HL-60 (cell line): ENCODE measurements at places on chromosomes 13 and 19.

DNA sequence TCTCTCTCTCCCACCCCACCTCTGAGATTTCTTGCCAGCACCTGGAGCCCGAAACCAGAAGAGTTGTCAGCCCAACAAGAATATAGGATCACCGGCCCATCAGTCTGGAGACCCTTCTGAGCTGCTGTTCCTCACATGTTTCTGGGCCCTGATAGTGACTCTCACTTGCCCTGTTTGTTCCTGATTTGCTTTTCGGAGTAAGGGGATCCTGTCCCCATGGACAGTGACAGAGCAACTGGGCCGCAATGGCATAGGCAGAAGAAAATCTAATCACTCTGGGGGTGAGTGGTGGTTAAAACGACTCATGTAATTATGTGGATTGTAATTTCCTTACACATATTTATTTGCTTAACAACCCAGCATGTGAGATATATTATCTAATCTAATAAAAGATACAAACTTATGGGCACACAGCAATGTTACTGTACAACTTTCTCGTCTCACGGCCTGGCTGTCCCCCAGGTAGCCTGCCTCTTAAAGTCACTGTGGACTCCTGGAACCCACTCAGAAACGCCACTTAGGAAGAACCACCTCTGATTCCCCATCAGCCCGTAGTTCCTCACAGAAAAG is 663 bp upstream of the SMAD9 start:
- DNase-seq: no peak

DNA sequence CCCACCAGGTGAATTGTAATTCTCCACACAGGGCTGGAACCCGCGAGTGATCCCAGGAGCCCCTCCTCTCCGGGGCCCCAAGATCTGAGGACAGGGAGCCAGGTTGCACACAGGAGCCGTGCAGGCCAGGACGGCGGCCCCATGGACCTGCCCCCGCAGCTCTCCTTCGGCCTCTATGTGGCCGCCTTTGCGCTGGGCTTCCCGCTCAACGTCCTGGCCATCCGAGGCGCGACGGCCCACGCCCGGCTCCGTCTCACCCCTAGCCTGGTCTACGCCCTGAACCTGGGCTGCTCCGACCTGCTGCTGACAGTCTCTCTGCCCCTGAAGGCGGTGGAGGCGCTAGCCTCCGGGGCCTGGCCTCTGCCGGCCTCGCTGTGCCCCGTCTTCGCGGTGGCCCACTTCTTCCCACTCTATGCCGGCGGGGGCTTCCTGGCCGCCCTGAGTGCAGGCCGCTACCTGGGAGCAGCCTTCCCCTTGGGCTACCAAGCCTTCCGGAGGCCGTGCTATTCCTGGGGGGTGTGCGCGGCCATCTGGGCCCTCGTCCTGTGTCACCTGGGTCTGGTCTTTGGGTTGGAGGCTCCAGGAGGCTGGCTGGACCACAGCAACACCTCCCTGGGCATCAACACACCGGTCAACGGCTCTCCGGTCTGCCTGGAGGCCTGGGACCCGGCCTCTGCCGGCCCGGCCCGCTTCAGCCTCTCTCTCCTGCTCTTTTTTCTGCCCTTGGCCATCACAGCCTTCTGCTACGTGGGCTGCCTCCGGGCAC is 3.9 kb downstream of the FFAR1 start:
- no peak for DNase-seq

DNA sequence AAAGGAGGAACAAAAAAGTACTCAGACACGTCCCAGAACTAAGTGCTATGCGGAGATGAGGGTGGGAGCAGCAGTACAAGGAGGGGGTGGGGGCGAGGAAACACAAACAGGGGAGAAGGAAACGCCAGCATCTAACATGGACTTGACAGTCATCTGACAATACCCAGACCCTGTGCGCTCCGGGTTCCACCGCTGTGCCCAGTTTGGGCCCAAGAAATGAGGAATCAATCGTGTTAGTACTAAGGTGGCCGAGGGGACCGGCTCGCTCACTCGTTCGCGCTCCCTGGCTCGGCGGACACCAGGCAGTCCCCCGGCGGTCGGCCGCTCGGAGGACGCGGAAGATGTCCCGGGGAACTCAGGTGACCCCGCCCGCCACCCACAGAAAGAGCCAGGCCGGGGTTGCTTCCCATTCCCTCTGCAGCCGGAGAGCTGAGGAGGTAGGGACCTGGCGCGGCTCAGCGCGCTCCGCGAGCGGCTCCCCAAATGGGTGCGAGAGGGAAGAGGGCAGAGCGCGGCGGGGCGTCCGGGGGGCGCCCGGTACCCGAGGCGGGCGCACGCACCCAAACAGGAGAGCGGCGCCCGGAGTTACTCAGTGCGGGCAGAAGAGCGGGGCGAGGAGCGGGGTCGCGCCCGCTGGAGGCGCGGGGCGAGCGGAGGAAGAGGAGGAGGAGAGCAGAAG is 616 bp downstream of the TSHZ3 start:
- DNase-seq: no peak

- no peak for DNase-seq
Observed at GRCh38 chr13:40933508-40934204, 85.5 kb downstream of the ELF1 start.

GRCh38 chr13:112574416-112574815 is 13.5 kb downstream of the TUBGCP3 start:
- no peak for DNase-seq

- DNase-seq: no peak
Observed at GRCh38 chr19:52170863-52171320, 529 bp downstream of the ZNF836 start.

DNA sequence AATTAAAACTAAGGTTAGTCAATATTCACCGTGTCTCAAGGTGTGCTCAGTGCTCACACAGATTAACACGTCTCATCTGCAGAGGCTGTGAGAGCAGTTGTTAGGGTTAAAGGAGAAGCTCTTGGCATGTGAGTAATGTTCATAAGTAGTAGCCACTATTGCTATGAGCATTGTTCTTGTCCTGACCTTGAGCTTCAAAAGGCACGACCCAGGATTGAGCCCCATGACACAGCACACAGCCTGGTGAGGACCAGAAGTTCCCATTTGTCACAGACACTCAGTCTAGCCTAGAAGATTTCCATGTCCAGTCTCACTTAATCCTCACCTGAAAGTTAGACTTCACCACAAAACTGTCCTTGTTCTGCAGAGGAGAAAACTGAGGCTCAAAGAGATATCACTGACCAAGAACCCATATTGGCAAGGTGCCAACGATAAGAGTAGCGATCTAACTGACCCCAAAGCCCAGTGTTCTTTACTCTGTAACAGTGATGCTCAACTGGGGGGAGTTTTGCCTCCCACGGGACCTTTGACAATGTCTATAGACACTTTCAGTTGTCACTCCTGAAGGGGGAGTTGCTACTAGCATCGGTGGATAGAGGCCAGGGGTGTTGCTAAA is 26.0 kb downstream of the FPR3 start:
- no peak for DNase-seq

GRCh38 chr13:41060724-41061074 is 610 bp upstream of the WBP4 start:
- DNase-seq: peak; percentile 82

GRCh38 chr19:8494158-8494557 is 8.3 kb downstream of the PRAM1 start:
- peak; percentile 91 for DNase-seq

DNA sequence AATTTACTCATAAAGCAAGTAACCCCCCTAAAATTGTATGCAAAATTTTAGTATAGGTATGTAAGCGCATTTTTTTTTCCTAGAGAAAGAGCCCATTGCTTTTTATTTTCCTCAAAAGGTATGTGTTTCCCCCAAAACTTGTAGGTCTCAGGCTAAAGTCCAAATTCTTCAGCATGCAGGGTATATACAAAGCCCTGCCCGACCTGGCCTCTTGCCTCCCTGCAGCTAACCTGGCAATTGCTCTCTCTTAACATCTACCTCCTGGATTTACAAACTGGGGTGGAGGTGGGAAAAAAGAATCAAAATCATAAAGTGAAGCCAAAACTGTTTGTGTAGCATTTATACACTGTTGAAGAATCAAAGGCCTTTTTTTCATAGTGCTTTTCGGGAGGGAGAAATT is 107.8 kb downstream of the KCNRG start:
- no peak for DNase-seq

DNA sequence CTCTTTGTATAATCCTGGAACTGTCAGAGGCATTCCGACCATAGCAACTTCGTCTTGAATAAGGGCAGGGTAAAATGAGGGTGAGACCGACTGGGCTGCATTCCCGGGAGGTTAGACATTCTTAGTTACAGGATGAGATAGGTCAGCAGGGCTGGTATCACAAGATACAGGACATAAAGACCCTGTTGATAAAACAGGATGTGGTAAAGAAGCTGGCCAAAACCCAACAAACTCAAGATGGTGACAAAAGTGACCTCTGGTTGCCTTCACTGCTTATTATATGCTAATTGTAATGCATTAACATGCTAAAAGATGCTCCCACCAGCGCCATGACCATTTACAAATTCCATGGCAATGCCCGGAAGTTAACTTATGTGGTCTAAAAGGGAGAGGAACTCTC is 27.7 kb upstream of the MBNL2 start:
- DNase-seq: no peak

DNA sequence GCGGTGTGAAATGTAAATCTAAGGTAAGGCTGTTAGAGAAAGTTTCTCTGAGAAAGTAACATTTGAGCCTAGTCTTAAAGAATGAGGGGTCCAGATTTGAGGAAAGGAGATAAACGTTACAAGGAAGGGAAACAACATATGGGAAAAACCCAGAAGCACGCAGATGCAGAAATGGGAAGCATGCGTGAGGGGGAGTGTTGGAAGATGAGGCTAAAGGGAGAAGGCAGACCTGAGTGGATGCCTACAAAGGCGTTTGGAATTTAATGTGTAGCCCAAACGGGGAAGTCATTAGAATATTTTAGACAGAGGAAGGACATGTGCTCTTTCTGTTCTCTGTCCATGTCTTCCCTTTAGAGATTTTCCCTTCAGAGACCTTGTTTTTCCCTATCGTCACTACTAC is 61.0 kb downstream of the TPT1 start:
- no peak for DNase-seq

GRCh38 chr13:113991191-113991669 is 17.4 kb upstream of the C13orf46 start:
- DNase-seq: no peak

DNA sequence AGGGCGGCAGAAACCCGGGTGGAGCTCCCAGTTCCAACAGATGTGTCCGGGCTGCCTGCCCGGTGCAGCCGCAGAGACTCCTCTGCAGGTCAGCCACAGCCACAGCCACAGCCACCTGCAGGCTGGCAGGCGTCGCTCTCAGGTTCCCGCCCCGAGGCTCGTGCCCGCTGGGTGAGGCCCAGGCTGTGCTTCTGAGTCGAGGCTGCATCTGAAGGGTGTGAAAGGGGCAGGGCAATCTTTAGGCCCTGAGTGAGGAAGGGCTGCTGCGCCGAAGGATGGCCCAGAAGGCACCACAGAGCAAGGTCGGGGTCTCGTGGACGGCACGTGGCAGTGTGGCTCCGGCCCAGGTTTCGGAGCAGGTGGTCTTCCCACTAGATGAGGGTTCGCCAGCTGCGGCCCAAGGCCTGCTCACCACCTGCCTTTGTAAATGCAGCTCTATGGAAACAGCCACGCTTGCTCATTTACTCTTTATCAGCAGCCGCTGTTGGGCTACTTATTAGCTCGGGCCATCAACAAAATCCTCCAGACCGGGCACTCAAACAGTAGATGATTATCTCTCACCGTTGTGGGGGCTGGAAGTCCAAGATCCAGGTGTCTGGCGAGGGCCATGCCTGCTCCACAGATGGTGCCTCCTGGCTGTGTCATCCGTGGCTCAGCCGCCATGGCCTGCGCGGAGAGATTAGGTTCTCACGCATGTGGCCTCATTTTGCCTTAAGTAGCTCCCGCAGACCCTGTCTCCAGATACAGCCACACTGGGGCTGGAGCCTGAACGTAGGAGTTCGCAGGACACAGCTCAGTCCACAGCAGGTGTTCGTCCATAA is 40.3 kb upstream of the TFDP1 start:
- DNase-seq: no peak

GRCh38 chr13:47114030-47114429 is 217.2 kb upstream of the HTR2A start:
- DNase-seq: no peak

DNA sequence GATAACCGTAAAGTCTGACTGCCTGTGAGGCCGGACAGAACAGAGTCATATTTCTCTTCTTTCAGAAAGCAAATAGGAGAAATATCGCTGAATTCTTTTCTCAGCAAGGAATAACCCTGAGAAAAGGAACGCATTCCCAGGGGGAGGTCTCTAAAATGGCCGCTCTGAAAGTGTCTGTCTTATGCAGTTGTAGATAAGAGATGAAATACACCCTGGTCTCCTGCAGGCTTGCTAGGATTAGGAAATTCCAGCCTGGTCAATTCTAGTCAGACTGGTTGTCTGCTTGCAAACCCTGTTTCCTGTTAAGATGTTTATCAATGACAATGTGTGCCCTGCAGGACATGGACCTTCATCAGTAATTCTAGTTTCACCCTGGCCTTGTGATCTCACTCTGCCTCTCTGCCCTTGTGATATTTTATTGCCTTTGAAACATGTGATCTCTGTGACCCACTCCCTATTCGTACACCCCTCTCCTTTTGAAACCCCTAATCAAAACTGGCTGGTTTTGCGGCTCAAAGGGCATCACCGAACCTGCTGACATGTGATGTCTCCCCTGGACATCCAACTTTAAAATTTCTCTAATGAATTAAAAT is 934.8 kb upstream of the SPRY2 start:
- no peak for DNase-seq

DNA sequence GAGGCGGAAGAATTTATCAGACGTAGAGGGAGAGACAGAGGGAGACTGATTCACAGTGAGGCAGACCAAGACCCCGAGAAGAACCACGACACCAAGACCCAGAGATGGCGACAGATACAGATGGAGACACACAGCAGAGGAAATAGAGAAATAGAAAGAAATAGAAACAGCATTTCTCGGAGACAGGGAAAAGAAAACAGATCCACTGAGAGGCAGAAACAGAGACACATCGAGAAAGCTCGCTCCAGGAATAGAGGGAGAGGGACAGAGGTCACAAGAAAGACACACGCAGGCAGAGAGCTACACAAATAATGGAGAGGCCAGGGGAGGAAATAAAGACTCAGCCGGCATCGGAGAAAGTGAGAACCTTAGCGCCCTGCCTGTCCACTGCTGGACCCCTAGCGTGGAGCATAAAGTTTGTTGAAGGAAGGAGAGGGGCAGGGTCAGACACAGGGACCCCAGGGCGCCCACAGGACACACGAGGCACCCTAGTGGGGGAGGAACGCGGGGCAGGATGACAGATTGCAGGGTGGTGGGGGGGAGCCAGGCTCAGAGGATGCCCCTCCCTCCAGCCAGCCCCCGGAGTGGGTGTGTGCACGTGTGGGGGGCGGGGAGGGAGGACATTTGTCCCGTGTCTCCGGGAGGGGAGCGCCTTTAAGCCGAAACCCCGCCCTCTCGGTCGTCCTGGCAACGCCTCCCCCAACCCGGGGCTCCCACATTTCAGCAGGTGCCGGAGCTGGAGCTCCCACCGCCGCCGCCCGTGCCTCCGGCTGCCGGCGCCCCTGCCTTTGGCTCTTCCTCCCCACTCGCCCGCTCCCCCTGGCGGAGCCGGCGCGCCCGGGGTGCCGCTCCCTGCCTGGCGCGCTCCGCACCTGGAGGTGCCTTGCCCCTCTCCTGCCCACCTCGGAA is at the start of gene PRKCG:
Gene PRKCG, plus strand, starts transcription at position 716 of the 909 bp plus-strand sequence. CDS start 298 bp downstream, outside the sequence.
- DNase-seq: no peak
